IMR-90 (cell line): ENCODE measurements at places on chromosomes 3 and 15. TPM values are rescaled to one million over a fixed set of nuclear protein-coding genes. Genes with fewer than 3 reads are reported as not detected.

Gene SLC22A14
- under 0.01 TPM in 1 of 2 replicates, not detected in the other for total RNA-seq

Gene GOLGA8S
- total RNA-seq, result under 0.01 TPM in 2 replicates

Gene ERICH6
- total RNA-seq, result under 0.01 TPM in 1 of 2 replicates, not detected in the other

Gene CHRFAM7A
- total RNA-seq, result 0.18 TPM in 1 of 2 replicates, not detected in the other

- DNase-seq, result no peak
These were observed 19.5 kb downstream of the PSTPIP1 start for GRCh38 chr15:77014132-77015081.

GRCh38 chr15:31488437-31489204, 162.0 kb downstream of the KLF13 start:
- peak; percentile 91 for DNase-seq

- no peak for DNase-seq
These were observed 75.5 kb downstream of the EBLN2 start for GRCh38 chr3:73136941-73137340.

- no peak for DNase-seq
These were observed 186.7 kb downstream of the TJP1 start for GRCh38 chr15:29635513-29636098.

DNA sequence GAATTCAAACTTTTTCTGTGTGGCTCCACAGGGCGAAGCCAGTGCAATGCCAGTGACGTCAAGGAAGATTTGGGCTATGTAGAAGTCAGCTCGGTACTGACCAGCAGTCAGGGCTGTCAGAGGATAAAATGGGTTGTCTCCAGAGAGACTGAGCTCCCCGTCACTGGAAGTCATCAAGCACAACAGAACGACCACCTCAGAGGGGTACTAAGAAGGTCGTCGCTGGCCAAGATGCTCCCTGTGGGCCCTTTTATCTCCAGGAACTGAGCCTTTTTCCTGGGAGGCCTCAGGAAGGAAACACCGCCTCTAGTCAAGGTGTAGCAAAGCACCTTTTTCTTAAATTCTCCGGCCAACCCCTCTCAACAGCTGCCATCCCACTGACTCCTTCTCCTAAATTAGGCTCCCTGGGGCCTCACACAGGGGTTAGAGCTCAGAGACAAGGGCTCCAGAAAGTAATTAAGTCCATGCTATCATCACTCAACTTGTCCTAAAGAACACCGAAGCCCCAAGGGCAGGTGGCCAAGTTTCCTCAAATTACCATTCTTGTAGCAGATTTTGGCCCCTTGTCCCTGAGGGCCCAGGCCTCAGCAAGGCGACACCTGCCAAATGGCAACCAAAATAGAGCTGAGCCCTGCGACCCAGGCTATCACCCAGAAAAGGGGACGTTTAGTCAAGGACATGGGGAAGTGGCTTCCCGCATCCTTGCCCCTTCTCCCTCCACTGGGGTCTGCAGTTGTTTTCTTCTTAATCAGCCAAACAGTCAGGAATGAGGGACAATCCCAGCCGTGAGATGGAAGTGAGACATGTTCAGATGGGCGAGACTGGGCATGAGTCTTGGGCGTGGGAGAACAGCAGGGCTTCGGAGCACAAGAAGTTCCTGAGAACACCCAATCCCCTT, 48.0 kb downstream of the SSUH2 start:
- DNase-seq, result no peak

GRCh38 chr3:173891272-173892100, 493.9 kb downstream of the NLGN1 start:
- DNase-seq, result no peak

DNA sequence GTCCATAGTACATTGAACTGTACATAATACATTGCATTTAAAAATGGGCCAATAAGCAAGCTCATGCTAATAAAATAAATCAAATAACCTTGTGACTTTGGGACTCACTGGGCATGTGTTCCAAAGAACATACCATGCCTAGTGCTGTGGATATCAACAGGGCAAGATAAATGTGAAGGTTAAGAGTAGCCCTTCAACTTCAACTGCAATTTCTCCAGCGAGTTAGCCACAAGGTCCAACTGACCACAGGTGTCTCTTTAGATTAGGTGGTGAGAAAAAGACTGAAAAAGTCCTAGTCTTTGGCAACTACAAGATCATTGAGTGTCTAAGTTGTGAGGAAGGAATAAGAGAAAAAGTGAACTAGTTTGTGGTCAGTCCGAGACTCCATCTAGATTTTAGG, 78.3 kb upstream of the ATP11B start:
- DNase-seq, result no peak

GRCh38 chr3:113166719-113167492, 44.5 kb upstream of the BOC start:
- peak; percentile 65 for DNase-seq

- peak; percentile 1 for DNase-seq
These were observed 463.5 kb downstream of the RAP2B start for GRCh38 chr3:153625506-153625905.

DNA sequence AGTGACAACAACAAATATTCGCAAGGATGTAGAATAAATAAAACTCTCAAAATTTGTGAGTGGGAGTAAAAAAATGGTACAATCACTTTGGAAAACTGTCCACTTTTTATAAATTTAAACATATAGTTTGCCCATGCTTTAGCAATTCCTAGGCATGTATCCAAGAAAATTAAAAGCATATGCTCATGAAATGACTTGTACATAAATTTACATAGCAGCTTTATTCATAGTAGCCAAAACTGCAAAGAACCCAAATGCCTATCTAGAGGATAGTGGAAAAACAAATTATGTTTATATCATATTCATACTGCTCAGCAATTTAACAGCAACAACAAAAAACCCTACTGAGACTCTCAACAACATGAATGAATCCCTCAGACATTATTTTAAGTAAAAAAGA, 363.6 kb upstream of the CCDC54 start:
- no peak for DNase-seq
